NCI-H1105 treated with DMSO at 0.1 percent for 48 hours (cell line): ENCODE measurements at places on chromosomes 7 and 10.

DNA sequence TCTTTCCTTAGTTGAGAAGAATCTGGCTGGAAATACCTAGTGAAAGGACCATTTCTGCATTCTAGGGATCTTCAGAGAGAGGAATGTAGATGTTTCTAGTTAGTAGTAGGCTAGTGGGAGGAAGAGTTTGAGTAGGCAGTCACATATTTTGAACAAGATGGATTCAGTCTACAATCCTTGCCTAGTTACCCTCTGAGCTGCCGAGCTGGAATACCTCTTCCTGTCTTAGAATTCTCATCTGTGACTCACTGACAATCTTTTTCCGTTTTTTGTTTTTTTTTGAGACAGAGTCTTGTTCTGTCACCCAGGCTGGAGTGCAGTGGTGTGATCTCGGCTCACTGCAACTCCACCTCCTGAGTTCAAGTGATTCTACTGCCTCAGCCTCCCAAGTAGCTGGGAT is 30.7 kb upstream of the PLPP4 start:
- DNase-seq, result no peak

DNA sequence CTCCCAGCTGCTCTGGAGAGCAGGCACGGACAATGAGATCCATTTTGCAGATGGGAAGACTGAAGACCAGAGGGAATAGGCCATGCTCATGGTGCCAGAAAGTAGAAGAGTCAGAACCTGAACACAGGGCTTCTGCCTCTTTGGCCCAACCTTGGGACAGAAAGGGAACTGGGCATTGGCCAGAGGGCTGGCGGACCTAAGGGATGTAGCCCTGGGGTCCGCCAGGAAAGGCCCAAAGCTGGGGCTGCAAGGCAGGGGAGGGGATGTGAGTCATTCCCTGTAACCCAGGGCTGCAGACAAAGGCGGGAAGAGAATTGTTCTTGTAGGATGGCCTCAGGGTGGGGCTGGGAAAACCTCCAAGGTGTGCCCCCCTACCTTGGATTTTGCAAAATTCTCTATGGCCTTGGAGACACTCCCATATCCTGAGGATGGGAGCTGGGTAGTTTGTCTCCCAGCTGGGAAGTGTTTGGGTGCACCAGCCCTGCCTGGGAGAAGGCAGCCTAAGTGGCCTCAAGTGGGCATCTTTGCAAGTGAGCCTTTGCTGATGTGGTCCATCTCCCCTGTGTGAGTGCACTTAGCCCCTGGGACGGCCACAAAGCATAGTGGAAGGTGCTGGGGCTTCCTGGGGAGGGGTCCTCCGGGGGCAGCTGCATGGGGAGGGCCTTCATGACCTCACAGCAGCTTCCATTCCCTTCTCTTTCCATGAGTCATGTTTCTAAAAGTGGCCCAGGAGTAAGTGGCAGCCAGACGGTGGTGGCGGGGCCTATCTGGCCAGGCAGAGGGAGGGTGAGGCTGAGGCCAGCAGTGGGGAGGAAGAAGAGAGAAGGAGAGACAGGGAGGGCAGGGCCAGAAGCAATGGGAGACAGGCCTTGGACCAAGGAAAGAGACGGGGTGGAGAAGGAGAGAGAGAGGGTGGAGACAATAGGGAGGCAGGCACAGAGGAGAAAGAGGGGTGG is 9.2 kb downstream of the AQP1 start:
- no peak for DNase-seq

DNA sequence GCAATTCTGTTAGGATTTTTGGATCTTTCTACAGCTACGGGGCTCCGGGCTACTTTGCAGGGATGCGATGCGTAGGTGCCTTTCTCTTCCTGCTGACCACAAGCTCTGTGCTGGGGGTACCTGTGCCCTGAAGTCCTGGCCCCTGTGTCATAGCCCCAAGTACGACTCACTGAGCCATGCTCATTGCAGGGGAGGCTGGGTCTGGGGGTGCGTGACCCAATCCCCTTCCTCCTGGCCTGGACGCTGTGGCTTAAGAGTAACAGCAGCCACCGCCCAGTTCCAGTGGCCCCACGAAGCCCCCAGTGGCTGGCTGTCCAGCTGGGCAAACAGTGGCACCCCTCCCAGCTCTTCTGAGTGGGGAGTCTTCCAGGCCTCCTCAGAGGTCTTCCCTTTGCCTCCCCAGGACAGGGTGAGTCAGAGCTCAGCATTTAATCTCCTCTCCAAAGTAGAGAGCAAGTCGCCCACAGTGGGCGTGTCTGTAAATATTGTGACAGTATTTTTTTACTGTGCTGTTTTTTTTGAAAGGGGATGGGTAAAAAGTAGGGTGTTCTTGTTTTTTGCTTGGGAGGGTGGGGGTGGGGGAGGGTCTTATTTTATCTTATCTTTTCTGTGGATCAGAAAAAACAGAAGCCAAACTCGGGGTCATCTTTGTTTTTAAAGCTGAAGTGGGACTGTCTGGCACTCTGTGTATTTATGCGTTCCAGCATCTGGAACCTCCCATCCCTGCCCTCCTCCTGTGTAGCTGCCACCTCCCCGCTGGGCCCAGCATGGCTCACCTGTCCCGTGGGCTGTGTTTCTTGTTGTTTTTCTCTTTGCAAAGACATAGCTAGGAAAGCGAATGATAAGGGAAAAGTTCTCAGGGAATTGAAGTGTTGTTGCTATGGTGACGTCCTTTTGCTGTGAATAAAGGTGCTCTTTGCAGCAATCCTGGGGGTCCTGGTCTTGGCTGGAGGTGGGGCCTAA is 8.2 kb downstream of the LFNG start:
- DNase-seq, result no peak

DNA sequence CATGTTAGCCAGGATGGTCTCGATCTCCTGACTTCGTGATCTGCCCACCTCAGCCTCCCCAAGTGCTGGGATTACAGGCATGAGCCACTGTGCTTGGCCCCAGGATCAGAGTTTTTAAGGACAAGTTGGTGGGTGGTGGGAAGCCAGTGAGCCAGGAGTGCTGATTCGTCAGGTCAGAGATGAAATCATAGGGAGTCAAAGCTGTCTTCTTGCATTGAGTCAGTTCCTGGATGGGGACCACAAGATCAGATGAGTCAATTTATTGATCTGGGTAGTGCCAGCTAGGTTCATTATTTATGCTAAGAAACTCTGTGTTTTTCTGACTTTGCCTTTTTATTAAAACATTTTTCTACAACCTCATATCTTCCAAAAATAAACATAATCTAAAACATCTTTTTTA is 423.8 kb downstream of the ARL4A start:
- no peak for DNase-seq

DNA sequence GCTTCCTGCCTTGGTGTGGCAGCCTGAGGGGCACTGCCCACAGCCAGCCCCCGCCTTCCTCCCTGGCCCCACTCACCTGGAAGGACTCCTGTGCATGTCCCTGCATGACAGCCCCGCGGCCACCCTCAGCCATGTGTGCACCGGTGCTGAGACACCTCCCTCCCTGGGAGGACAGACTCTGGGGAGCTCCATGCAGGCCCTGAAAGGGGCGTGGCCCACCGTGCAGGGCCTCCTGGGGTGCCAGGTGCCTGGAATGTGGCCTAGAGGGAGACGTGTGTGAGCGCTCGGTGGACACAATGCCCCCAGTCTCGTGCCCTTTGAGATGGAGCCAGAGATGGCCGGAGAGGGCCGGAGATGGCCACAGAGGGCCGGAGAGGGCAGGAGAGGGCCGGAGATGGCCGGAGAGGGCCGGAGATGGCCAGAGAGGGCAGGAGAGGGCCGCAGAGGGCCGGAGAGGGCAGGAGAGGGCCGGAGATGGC is 59.1 kb upstream of the PPP2R2D start:
- no peak for DNase-seq

DNA sequence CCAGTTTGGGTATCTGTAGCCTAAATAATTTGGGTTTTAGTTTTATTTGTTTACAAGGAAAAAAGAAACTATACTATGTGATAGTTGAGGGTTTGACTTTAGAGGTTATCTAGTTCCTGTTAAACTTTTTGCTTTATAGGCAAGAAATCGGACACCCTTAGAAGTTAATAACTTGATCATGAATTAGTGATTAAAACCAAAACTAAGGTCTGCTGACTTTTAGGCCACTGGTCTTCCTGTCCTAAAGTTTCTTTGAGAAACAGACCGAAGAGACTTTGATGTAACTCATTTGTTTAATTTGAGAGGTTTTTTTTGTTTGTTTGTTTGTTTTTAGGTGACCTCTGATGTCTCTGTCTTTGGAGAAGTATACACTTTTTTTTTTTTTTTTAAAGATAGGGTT is 59.7 kb downstream of the PHTF2 start:
- DNase-seq, result no peak

- no peak for DNase-seq
These were observed 14.9 kb downstream of the CAMK2G start for GRCh38 chr10:73859428-73859783.

- no peak for DNase-seq
These were observed 348.5 kb downstream of the GRID1 start for GRCh38 chr10:86017841-86018734.

- DNase-seq, result no peak
These were observed 82.9 kb upstream of the PDCD4 start for GRCh38 chr10:110788620-110789385.

- peak; percentile 63 for DNase-seq
These were observed 35.1 kb downstream of the DNAJB12 start for GRCh38 chr10:72319416-72320254.
